ENCODE measurements at places on chromosomes 1 and 21.

DNA sequence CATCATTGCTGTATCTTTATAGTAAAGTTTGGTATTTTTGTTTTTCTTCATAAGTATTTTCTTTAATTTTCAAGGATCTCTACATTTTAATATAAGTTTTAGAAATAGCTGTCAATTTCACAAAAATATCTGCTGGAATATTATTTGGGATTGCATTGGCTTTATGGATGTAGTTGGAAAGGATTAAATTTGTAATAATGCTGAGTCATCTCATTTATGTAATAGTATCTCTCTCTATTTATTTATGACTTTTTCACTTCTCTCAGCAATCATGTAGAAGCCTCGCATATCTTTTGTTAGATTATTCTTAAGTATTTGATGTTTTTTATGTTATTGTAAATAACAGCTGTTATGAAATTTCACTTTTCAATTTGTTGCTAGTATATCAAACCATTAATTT is 223.1 kb upstream of the POGK start:
- no peak for DNase-seq

DNA sequence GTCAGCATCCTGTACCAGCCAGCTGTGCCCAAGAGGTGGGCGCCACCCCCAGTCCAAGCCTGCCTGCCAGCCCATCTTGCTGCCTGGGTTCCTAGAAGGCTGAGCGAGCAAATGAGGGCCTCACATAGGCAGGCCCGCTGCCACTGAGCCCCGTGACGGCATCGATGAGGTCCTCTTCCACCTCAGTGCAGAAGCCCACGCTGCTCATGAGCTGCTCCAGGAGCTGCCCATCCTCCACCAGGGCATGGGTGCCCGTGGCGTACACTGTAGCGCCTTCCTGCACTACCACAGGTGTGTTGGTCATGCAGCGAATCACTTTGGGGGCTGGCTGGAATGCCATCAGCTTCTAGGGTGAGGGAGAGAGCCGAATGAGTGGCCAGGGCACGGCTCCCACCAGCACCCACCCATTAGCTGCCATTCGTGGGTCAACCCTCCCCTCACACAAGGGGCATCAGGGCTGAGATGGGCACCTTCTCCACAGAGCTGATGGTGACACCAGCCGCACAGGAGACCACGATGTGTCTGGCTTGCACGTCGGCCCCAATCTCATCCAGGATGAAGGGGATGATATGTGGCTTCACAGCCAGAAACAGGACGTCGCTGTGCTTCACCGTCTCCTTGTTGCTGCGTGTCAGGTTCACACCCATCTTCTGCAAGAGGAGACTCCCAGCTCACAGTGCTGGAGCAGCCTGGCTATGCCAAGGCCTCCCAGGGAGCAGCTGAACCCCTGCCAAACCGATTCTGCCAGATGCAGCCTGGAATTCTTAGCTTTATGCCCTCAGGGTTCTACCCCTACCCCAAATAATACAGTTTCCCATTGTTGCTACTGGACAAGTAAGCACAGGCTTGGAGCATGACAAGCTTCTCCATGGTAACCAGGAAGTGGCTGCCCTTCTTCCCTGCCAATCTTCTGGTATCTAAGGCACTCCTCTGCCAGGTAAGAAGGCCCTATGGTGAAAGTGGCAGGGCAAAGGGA is 2.0 kb downstream of the PYCR2 start:
- peak; percentile 16 for DNase-seq

GRCh38 chr1:220430586-220430985 is 97.3 kb upstream of the MARK1 start:
- DNase-seq = no peak

DNA sequence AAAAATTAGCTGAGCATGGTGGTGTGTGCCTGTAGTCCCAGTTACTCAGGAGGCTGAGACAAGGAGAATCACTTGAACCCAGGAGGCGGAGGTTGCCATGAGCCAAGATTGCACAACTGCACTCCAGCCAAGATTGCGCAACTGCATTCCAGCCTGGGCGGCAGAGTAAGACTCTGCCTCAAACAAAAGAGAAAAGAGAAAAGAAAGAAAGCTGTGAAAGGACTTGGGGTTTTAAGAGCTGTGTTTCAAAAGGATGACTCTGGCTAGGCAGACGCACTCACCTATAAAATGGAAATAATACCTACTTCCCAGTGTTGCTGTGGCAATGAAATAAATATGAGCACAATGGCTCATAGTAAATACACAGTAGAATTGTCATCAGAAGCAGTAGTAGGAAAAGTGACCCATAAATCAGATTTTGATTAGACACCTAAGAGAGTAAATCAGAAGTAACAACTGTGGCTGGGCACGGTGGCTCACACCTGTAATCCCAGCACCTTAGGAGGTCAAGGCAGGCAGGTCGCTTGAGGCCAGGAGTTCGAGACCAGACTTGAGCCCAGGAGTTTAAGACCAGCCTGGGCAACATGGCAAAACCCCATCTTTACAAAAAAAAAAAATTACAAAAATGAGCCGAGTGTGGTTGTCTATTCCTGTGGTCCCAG is 45.9 kb upstream of the PUM1 start:
- DNase-seq = no peak

- no peak for DNase-seq
Observed at GRCh38 chr1:151327903-151328674, 873 bp upstream of the PI4KB start.

Measured in substantia nigra (tissue), 51 donors.